Activated gamma-delta T cell treated with Interleukin-2 at 50 U/mL for 16 hours (primary cell): ENCODE measurements at places on chromosomes 1 and 21.
A peak's percentile ranks its signal among the peaks of the same experiment; 100 is the strongest.

DNA sequence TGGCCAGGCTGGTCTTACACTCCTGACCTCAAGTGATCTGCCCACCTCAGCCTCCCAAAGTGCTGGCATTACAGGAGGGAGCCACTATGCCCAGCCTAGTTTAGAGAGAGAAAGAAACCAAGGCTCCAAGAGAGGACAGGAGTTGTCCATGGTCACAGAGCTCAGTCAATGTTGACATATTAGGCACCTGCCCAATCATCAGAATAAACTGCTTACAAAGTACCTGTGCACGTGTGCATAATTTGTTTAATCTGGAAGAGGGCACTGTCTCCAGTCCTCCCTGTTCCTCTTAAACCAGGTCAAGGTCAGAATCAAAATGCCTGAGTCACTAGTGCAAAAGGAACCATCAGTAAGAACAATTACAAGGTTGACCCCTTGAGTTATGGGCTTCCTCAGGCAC is 20.3 kb upstream of the MPZL1 start:
- no peak for DNase-seq

DNA sequence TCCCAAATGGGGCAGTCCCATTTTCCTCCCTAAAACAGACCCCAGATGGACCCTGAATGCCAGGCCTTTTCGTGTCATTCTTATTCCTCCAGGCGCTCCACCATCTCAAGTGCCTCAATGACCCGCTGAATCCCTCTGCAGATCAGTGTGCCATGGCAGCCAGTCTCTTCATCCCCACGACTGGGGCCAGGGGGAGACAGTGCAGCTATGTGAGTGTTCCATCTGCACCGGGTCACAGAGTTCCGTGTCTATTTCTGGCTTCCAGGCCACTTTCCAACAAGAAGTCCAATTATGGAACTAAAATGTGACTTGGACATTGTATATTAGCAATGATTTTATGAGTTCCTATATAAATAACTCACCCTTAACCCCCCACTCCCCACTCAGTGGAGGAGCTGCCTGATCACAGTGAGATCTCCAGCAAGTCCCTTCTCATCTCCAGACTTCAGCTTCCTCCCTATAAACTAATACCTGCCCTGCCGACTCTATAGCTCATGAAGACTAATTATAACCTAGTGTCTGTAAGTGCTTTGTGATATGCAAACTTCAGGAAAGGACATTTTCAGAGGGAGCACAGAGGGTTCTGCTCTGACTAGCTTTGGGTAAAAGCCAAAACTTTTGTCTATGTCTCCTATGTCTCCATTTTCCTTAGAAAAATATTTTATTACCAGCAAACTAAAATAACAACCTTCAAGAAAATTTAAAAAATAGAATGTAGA is 56.3 kb upstream of the NFASC start:
- DNase-seq, result no peak

GRCh38 chr1:225378880-225379279 is 49.0 kb downstream of the LBR start:
- no peak for DNase-seq

DNA sequence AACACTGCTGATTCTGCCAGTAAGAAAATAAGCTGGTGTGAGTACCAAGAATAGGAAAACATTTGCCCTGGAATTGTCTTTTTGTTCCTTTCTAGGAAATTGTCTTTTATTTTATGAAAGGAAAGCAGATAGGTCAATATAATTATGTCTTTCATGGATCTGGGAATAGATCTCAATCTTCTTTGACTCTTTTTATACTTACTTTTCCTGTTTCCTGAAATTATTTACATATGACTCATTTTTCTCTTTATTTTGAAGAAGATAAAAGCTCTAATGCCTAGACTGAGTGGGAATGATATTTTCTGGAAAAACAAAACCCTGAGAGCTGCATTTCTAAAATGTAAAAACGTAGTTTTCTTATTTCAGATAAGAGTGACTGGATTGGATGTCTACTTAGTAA is 100.1 kb downstream of the MAN1A2 start:
- no peak for DNase-seq

DNA sequence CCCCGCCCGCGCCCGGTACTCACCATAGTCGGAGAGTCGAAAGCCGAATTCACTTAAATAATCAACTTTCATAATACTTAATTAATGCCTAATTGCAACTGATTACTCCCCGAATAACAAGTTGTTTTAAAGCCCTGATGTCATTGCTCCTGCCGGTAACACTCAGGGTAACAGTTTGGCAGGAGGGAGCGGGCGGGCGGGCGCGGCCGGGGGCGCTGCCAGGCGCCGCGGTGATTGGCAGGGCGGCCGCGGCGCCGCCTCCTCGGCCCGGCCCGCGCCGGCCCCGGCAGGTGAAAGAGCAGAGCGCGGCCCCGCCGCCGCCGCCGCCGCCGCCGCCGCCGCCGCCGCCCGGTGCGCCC is 102.2 kb downstream of the CASZ1 start:
- DNase-seq, result peak; percentile 46

- no peak for DNase-seq
Measured at GRCh38 chr1:226489718-226490425, 58.7 kb upstream of the STUM start.

DNA sequence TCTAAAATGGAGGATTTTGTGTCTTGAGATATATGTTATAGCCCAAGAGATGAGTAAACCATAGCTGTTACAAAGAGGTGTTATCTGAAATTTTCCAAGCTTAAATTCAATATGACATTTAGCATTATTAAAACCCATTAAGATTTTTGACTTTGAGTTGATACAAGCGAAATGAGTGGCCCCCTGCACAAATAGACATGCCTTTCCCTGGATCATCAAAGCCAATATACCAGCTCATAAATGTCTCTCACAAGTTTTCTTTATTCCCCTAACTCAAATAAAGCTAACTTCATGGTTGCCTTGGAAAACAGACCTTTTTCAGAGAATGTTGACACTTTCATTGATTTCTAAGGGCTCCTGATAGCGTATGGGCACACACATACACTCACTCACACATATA is 55.5 kb upstream of the TIAM1 start:
- no peak for DNase-seq
